HCT116 (cell line): ENCODE measurements at places on chromosomes 5 and 9. TPM values are rescaled to one million over a fixed set of nuclear protein-coding genes. Genes with fewer than 3 reads are reported as not detected.

DNA sequence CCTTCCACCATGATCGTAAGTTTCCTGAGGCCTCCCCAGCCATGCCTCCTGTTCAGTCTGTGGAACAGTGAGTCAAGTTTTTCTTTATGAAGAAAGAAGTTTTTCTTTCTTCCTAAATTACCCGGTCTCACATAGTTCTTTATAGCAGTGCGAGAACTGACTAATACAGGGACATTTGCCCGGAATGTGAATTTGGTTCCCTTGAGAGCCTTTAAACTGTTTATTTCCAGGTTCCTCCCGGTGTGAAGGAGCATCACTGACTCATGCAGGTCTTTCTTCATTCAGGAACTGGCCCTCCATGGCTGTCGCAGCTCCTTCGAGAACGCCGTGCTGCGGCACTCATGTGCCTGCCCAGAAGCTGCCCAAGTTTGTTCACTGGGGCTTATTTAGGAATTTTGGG, 87.7 kb downstream of the PTCH1 start:
- H3K27ac ChIP-seq: no peak overlapping the region
- H3K27me3 ChIP-seq: no peaks in the 10 kb centered on the region
- no peak for DNase-seq
- H3K4me1 ChIP-seq: peaks cover 27% of the 10 kb centered on the region

DNA sequence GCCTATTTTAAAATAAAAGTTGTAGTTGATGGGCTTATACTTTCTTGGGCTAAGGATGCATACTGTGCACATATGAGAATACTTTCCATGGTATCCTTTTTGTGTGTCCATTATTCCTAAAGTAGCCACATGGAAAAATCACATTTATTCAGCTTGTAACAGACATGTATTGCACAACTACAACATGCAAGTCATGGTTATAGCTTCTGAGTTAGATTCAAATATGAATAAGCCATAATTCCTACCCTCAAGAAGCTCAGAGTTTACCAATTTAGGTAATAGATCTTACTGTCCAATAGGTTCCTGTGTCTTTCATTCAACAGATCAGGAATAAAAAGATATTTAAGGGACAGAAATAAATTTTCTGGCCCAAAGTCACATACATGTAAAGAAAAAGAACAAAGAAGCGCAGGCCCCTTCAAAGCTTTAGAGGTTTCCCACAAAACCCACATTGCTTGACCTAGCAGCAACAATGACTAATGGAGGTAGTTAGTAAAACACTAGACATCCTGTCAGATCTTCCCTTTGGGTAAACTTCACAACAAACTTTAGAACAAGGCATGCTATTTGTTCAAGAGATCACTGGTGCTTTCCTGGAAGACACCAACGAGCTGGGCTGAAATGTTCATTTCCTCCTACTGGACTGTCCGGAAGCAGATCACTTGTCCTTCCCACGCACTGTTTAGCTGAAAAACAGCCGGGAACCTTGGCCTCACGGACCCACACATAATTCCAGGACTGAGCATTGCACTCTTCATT, 78.4 kb upstream of the ITGA1 start:
- no peaks in the 10 kb centered on the region for H3K27me3 ChIP-seq
- DNase-seq: no peak
- no peak overlapping the region for H3K27ac ChIP-seq
- no peaks in the 10 kb centered on the region for H3K4me1 ChIP-seq

DNA sequence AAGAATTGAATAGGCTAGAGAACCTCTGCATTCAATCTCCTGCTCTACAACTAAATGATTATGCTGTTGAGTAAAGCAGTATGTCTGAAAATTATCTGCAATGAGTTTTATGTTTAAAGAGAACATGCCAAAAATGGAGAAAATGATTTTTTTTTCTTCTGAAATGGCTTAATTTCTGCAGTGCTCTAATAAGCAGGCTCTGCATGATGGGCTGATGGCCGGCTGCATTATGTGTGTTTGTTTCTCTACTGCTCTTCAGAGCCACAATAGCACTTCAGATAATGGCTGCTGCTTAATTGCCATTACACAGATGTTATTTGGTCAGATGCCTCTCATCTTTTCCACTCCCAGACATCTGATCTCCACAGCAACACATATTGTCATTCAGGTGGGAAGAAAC, 286.4 kb upstream of the DMAC1 start:
- no peak overlapping the region for H3K4me3 ChIP-seq
- no peaks in the 10 kb centered on the region for H3K27me3 ChIP-seq
- no peaks in the 10 kb centered on the region for H3K4me1 ChIP-seq
- no peak for DNase-seq

- DNase-seq: no peak
- H3K27ac ChIP-seq: no peak overlapping the region
- no peaks in the 10 kb centered on the region for H3K36me3 ChIP-seq
- no peaks in the 10 kb centered on the region for H3K4me1 ChIP-seq
- H3K27me3 ChIP-seq: no peaks in the 10 kb centered on the region
Observed at GRCh38 chr5:63164838-63165535, 586.4 kb downstream of the LRRC70 start.

DNA sequence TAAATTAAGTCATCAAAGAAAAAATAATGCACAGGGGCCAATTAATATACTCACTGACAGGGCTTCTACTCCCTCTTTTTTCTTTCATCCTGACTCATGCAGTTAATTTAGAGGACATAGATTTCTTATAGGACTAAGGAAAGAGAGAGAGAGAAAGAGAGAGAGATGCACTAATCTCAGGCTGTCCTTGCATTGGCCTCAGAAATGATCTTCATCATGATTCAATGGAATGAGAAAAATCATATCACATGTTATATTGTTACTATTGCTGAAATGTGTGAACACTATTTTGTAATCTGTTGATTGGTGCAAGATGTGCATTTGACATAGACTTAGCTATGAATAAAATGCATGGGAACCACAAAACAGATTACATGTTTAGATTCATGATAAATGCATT, 608.3 kb upstream of the NUDT12 start:
- no peaks in the 10 kb centered on the region for H3K27me3 ChIP-seq
- H3K4me1 ChIP-seq: no peaks in the 10 kb centered on the region
- no peaks in the 10 kb centered on the region for H3K36me3 ChIP-seq
- DNase-seq: no peak
- no peak overlapping the region for H3K4me3 ChIP-seq

DNA sequence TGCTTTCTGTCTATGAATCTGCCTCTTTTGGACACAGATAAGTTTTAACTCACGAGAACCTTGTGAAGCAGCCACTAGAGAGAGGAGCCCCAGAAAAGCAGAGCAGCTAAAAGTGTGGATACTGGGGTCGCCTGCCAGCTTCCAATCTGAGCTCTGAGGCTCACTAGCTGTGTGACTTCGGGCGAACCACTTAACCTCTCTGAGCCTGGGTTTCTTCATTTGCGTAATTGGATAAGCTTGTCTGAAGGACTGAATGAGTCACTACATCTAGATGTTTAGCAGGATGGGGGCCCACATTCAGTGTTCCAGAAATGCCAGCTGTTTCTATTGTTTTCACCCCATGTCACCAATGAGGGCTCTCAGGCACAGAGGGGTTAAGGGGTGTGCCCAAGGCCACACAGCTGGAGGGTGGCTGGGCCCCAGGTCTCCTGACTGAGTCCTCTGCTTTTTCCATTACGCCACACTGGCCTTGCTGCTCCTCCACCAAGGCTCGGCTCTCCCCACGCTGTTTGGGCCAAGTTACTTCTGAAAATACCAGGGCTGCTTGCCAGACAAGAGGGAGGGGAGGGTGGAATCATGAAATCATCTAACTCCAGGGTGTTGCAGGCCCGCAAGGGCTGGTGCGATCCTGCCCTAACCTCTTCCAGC, 36.2 kb downstream of the SH3PXD2B start:
- no peak overlapping the region for H3K4me3 ChIP-seq
- H3K4me1 ChIP-seq: no peaks in the 10 kb centered on the region
- no peaks in the 10 kb centered on the region; the same call in none of the 2 replicates for H3K36me3 ChIP-seq
- H3K27ac ChIP-seq: no peak overlapping the region
- no peaks in the 10 kb centered on the region for H3K27me3 ChIP-seq

GRCh38 chr9:121610638-121610953, 40.8 kb upstream of the DAB2IP start:
- no peaks in the 10 kb centered on the region for H3K36me3 ChIP-seq
- H3K4me1 ChIP-seq: peaks cover 51% of the 10 kb centered on the region
- no peak overlapping the region for H3K4me3 ChIP-seq
- H3K27ac ChIP-seq: no peak overlapping the region

GRCh38 chr5:11177999-11178711, 417.1 kb upstream of the DAP start:
- H3K36me3 ChIP-seq: no peaks in the 10 kb centered on the region
- H3K4me3 ChIP-seq: no peak overlapping the region
- no peak for DNase-seq
- H3K4me1 ChIP-seq: no peaks in the 10 kb centered on the region
- H3K27me3 ChIP-seq: no peaks in the 10 kb centered on the region
- H3K27ac ChIP-seq: no peak overlapping the region

GRCh38 chr9:3578786-3579185, 53.0 kb upstream of the RFX3 start:
- H3K36me3 ChIP-seq: no peaks in the 10 kb centered on the region
- H3K4me3 ChIP-seq: no peak overlapping the region
- DNase-seq: no peak
- no peak overlapping the region for H3K27ac ChIP-seq

DNA sequence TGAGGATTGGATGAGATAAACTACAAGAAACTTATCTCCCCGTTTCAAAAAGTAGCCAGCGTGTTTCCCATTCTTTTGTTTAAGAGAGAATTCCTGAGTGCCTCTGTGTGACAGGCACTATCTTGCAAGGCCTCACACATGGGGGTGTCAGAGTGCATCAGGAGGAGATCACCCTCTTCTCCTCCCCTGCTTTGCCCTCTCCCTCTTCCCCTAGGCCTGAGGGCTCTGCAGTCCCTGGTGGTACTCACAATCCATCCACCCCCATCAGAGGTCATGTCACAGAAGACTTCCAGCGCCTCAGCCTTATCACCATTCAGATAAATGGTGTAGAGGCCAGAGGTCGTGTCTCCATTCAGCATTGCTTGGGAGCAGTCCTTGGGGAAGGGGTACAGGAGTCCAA, 88.0 kb downstream of the TNC start:
- H3K4me3 ChIP-seq: no peak overlapping the region
- H3K27me3 ChIP-seq: no peaks in the 10 kb centered on the region; the same call in 1 of the 2 replicates
- H3K4me1 ChIP-seq: no peaks in the 10 kb centered on the region
- H3K36me3 ChIP-seq: no peaks in the 10 kb centered on the region
- no peak overlapping the region for H3K27ac ChIP-seq

DNA sequence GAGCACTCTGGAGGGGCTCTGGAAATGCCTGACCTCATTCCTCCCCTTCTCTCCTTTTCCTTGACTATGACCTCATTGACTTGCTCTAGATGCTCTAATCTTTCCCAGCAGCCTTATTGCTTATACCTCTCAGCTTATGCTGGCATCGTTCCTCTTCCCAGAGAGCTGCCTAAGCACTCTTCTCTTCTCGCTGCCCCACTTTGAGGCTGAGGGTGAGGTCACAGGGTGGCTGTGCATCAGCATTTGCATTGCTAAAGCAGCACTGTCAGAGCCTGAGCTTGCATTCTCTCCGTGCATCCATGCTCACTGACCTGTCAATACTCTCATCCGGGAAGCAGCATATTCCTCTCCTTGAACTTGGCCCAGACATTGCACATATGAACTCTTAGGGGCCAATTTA, 96.4 kb upstream of the NTRK2 start:
- no peaks in the 10 kb centered on the region for H3K4me1 ChIP-seq
- no peak overlapping the region for H3K27ac ChIP-seq
- no peak for DNase-seq
- H3K36me3 ChIP-seq: no peaks in the 10 kb centered on the region

- H3K36me3 ChIP-seq: no peaks in the 10 kb centered on the region
- H3K27me3 ChIP-seq: no peaks in the 10 kb centered on the region
- DNase-seq: no peak
- no peak overlapping the region for H3K4me3 ChIP-seq
Observed at GRCh38 chr5:179231309-179231708, 114.0 kb downstream of the ADAMTS2 start.

CDH12 gene
- total RNA-seq: not detected

MARCOL gene
- not detected for total RNA-seq

PCDHGA9 gene
- 0.34 TPM for total RNA-seq

LCN10 gene
- not detected for total RNA-seq

PKD2L2 gene
- total RNA-seq: not detected
